Cardiac atrium fibroblast (primary cell): ENCODE measurements at places on chromosomes 12 and 14. TPM values are rescaled to one million over a fixed set of nuclear protein-coding genes. Genes with fewer than 3 reads are reported as not detected.

The SARNP gene
- 73.1 and 79.1 TPM in 2 replicates for total RNA-seq

The AMDHD1 gene
- not detected in 2 replicates for total RNA-seq

The APAF1 gene
- total RNA-seq = 12.1 and 19.8 TPM in 2 replicates

The CFAP73 gene
- total RNA-seq = not detected in 2 replicates

The C3AR1 gene
- not detected in 2 replicates for total RNA-seq

The STAB2 gene
- not detected in 2 replicates for total RNA-seq

The MYRFL gene
- not detected in 2 replicates for total RNA-seq

The TAS2R8 gene
- total RNA-seq = not detected in 2 replicates

The KCNK10 gene
- not detected in 2 replicates for total RNA-seq

The GLIPR1 gene
- 42.2 and 62.4 TPM in 2 replicates for total RNA-seq

The KCNH3 gene
- total RNA-seq = 0.54 TPM in 1 of 2 replicates, not detected in the other

The PRH2 gene
- total RNA-seq = not detected in 2 replicates

The HELB gene
- 1.1 and 3.7 TPM in 2 replicates for total RNA-seq

The TDRD9 gene
- total RNA-seq = 0.97 and 1.8 TPM in 2 replicates

The ANAPC5 gene
- 103 and 116 TPM in 2 replicates for total RNA-seq

The FANCM gene
- 2.9 and 5.2 TPM in 2 replicates for total RNA-seq

The CMA1 gene
- not detected in 2 replicates for total RNA-seq

The IFNG-AS1 gene
- not detected in 2 replicates for total RNA-seq

The CLEC6A gene
- total RNA-seq = not detected in 2 replicates

The SERPINA12 gene
- total RNA-seq = not detected in 2 replicates

The ARHGAP5 gene
- 26.9 and 36.1 TPM in 2 replicates for total RNA-seq
